NK-92 treated with Interleukin-12 subunit alpha and Interleukin-12 subunit beta, amount 100 ng/mL, for 24 hours (cell line): ENCODE measurements at places on chromosomes 2 and 18.

- DNase-seq = no peak
Observed at GRCh38 chr2:20077411-20077940, 26.0 kb upstream of the LAPTM4A start.

GRCh38 chr18:23872701-23873550, 141.6 kb upstream of the TTC39C start:
- no peak for DNase-seq

- no peak for DNase-seq
Observed at GRCh38 chr2:85732467-85733120, 21.2 kb upstream of the ATOH8 start.

DNA sequence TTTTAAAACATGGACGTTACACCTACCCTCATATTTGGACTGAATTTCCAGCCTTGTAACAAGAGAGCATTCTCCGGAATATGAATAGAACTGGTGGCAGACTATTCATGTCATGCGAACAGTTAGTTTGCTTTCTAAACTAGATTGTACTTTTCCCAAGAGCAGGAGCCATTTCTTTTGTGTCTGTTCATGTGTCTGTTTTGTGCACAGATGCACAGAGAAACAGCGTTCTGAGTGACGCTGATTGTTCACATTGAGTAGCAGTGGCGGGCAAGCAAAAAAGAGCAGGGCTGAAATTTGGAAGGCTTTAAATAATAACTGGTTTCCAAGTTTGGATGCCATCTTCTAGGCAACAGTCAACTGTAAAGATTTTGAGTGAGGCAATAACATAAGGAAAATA, 200.3 kb downstream of the NRXN1 start:
- DNase-seq = no peak

DNA sequence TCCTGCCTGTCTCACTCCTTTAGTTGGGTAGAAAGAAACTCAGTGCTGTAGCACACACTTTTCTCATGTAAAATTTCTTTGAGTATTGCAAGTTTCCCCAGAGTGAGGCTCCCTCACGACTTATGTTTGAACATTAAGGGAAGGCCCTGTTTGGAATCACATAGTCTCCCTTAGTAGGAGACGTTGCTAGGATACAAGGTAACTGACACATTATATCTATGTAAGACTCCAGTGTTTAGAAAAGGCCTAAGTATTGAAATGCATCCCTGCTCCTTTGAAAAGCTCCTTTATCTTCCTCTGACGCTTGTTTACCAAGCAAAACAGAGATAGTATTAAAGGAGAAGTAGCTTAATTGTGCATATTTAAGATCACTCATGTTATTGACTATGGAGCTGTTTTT, 248.2 kb downstream of the PHLPP1 start:
- DNase-seq = no peak

- DNase-seq = no peak
Observed at GRCh38 chr2:1482981-1483380, 69.7 kb downstream of the TPO start.

DNA sequence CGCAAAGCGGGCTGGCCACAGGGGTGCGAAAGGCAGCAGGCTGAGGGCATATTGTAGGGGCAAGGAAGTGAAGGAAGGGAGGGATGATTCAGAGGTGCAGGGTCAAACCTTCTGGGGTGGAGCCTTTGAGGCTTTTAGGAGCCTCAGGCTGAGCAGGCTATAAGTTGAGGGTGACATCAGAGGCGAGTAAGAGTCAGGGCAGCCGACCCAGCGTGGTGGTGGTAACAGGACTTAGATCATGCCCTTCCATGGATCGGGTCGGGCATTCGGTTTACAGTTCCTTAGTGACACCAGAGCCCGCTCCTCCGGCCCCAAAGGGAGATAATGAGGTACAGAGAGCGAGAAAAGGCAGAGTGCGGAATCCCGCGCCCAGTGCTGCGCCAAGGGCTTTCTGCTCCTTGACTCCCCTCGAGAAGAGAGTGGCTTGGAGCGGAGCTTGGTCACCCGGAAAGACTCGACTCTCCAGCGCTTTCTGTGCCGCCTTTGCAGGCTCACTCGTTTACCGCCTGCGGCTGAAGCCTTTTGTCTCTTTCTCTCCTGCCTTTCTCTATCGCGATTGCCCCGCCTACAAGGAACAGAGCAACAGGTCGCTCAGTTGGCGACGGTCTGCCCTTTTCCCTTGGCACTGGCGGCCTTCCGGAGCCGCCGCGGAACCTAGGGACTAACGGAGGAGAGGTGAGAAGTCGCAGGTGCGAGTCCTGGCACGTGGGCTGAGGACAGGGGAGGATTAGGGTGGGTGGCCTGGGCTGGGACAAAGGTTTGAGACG, 720 bp downstream of the LBX2 start:
- DNase-seq = no peak

DNA sequence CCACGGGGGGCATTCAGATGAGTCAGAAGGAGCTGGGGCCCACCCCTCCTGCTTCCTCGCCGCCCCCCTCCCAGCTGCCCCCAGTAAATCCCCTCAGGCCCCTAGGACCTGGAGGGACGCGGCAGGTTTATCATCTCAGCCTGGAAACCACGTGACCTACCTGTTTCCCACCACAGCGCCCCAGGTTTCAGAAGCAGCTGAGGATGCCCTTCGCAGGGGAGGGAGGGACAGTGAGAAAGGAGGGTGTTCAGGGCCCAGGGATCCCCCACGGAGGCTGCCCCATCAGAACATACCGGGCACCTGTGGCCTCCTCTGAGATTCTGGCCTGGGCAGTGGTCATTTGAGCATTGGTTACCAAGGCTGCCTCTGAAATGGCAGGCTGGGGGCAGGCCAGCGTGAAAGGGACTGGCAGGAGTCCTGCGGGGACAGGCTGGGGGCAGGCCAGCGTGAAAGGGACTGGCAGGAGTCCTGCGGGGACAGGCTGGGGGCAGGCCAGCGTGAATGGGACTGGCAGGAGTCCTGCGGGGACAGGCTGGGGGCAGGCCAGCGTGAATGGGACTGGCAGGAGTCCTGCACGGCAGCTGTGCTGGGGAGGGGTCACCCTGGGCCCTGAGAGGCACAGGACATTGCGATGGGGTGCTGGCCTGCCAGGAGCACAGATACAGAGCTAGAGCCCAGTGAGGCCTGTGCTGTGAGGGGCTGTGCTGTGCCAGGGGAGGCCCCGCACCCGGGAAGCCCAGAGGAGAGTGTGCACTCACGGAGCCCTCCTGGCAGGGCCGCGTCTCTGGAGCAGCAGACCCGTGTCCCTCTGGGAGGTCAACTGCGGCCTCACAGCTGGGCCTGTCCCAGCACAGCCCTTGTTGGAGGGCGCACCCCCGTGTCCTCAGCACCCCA, 1.6 kb downstream of the NEU4 start:
- no peak for DNase-seq

- no peak for DNase-seq
Observed at GRCh38 chr2:164910101-164910899, 45.0 kb downstream of the SLC38A11 start.

DNA sequence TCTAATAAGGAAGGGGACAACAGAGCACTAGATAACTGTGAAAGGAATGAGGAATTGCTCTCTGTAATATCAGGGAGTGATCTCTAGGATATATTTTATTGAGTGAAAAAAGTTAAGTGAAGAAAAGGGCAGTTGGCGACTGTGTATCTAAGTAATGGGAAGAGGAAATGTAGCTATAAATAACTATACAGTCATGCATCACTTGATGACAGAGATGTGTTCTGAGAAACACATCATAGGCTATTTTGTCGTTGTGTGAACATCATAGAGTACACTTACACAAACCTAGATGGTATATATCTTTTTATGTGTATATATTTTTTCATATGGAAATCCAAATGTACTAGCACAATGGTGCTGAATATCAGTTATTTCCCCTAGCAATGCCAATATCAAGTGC, 329.3 kb downstream of the TXNL1 start:
- no peak for DNase-seq

DNA sequence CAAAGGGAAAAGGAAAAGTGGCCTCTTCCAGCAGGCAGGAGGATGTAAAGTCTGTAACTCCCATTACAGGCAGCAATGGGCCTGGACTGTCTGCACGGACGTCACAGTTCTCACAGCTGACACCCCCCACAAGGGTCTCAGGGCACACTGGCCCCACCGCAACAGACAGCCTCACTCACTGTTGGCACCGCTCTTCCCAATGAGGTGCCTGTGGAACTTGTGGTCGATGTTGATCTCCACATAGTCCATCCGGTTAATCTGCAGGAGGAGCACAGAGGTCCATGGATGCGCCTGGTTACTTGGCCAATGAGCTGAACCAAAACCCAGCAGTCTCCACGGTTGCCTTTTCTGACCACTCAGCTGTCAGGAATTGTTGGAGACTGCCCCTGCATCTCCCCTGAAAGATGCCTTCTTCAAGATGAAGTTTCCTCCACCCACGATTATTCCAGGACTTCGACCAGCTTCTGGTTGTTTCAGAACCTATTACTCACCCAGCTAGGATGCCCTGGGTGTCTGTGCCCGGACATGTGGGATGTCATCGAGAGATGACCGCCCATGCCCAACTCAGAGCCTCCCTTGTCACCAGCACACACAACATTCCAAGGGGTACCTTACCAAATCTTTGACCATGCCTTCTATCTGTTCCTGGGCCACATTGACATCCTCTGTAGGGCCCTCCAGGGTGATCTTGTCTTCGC, 62.5 kb downstream of the HDLBP start:
- no peak for DNase-seq

GRCh38 chr2:67851956-67852824, 210.6 kb downstream of the C1D start:
- DNase-seq = no peak

DNA sequence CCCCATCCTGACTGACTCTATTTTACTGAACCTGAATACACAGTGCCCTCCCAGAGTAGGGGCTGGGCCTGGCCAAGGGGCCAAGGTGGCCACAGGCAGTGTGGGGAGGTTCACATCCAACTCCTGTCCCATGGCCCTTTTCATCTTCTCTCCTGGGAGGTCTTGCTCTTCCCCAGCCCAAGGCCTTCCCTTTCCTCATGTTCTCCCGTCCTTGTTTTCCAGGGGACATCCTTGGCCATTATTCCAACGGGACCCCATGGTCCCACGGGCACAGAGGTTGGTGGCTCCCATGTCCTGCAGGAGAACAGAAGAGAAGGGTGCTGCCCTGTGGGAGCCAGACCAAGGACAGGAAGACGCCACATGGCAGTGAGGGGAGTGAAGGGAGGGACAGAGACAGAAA, 10.4 kb downstream of the MALL start:
- DNase-seq = no peak

- DNase-seq = no peak
Observed at GRCh38 chr2:76821731-76822130, 700.4 kb downstream of the LRRTM4 start.

DNA sequence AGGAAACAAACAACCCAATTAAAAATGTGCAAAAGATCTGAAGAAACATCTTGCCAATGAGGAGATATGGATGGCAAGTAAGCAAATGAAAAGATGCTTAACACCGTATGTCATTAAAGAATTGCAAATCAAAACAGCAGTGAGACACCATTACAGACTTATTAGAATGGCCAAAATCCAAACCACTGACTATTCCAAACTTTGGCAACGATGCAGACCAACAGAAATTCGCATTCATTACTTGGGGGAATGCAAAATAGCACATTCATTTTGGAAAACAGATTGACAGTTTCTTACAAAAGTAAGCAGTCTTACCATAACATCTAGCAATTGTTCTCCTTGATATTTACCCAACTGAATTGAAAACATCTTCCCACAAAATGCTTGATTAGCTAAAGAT, 1118.7 kb downstream of the SUCLG1 start:
- DNase-seq = no peak

- DNase-seq = no peak
Observed at GRCh38 chr2:7646661-7647060, 729.4 kb downstream of the RNF144A start.
